Smooth muscle cell of bladder (primary cell): ENCODE measurements at places on chromosomes 13 and 19. TPM values are rescaled to one million over a fixed set of nuclear protein-coding genes. Genes with fewer than 3 reads are reported as not detected.

DNAJC15 gene
- 16.1 and 17.1 TPM in 2 replicates for total RNA-seq

N4BP2L1 gene
- 2.0 and 2.4 TPM in 2 replicates for total RNA-seq

ZNF730 gene
- 0.43 and 0.46 TPM in 2 replicates for total RNA-seq

SMIM17 gene
- 0.09 and 0.14 TPM in 2 replicates for total RNA-seq

GMIP gene
- total RNA-seq: 3.3 and 4.1 TPM in 2 replicates

TPTE2 gene
- total RNA-seq: 0.09 TPM in 1 of 2 replicates, not detected in the other

IRGC gene
- not detected in 2 replicates for total RNA-seq

TSKS gene
- total RNA-seq: 0.85 and 1.6 TPM in 2 replicates

B3GNT8 gene
- total RNA-seq: 0.71 and 2.3 TPM in 2 replicates
